ENCODE measurements at places on chromosomes 1 and 21. TPM values are rescaled to one million over a fixed set of nuclear protein-coding genes. Genes with fewer than 3 reads are reported as not detected.

The CBS gene
- 5.1 TPM for polyA plus RNA-seq

The UBE2U gene
- 0.41 TPM for polyA plus RNA-seq

The TSACC gene
- polyA plus RNA-seq = 0.72 TPM

The KIF21B gene
- 9.1 TPM for polyA plus RNA-seq

The FALEC gene
- 1.9 TPM for polyA plus RNA-seq

The PTPRC gene
- 12.0 TPM for polyA plus RNA-seq

DNA sequence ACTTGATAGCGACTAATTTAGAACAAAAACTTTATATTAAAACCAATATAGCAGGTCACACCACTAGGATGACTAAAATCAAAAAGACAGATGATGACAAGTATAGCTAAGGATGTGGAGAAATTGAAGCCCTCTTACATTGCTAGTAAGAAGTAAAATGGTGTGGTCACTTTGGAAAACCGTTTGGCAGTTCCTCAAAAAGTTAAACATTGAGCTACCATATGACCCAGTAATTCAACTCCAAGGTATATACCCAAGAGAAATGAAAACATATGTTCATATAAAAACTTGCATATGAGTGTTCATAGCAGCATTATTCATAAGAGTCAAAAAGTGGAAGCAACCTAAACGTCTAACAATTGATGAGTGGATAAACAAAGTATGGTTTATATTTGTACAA is 13.0 kb upstream of the SERINC2 start:
- H3K36me3 ChIP-seq = no peaks in the 10 kb centered on the region
- no peak overlapping the region for H3K27ac ChIP-seq
- H3K4me3 ChIP-seq = no peak overlapping the region
- DNase-seq = no peak

GRCh38 chr1:173062150-173062938 is 11.6 kb upstream of the TNFSF18 start:
- H3K36me3 ChIP-seq = no peaks in the 10 kb centered on the region
- no peak overlapping the region for H3K4me3 ChIP-seq
- no peaks in the 10 kb centered on the region for H3K27me3 ChIP-seq

DNA sequence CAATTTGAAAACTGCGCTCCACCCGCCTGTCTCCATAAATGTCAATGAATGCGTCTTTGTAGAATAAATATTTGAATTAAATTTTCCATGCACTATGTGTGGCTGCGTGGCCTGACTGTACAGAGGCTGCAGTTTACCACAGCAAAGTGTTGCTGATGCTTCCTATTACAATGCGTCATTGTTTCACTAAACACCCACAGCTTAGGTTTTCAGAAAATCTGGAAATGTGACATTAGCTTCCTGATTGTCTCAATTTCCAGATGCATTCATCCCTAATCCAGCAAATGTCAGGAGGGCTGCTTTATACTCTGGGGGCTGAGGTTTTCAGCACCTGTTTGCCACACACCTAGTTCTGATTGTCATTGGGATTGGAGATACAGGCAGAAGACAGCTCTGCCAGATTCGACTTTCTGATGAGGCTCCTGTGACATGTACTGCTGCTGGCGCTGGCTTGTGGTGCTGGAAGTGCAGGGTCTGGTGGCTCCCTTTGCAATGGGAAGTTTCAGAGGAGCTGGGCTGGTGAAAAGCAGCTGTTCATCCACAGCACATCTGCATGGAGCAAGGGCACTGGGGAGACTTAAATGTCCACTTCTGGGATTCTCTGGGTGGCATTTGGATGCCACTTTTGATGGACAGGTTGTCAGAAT is 40.0 kb downstream of the URB2 start:
- H3K27me3 ChIP-seq = no peaks in the 10 kb centered on the region
- no peak overlapping the region for H3K4me3 ChIP-seq
- H3K4me1 ChIP-seq = peaks cover 4% of the 10 kb centered on the region

DNA sequence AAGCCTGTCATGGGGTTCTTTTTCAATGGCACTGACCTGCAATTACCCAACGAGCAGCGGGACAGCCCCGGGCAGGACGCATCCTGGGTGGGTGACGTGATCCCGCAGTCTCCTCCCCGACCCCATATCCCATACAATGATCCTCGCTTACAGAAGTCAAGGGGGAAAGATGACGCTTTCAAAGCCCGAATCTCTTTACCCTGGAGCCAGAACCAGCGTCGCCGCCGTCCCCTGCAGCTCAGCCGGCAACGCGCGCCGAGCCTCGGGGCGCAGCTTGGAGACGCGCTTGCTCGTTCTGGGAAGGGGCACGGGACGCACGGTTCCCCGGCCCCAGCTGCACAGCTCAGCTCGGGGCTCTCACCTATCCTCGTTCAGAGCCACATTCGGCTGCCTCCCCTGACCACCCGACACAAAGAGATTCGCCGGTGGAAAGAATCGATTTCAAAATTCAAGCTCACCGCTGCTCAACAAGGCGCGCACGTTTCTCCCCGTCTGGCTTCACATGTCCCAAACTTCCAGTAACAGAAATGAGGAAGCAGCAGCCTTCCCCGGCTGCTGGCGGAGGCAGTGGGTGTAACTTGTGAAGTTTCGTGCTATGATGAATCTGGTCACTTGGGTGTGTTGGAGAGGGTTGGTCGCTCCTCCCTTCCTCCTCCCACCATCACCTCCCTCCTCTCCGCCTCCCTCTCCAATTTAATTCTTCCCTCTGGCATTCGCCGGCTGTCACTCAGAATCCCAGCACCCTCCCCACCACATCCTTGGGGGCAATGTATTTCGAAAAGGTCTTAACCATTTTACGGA is at the start of gene TIAM1:
TIAM1 (minus strand) TSS at position 582 of the 801 bp plus-strand sequence. CDS start 77,289 bp downstream, outside the sequence.
- H3K27me3 ChIP-seq = peaks cover 61% of the 10 kb centered on the region
- no peaks in the 10 kb centered on the region for H3K36me3 ChIP-seq
- no peaks in the 10 kb centered on the region for H3K4me1 ChIP-seq

DNA sequence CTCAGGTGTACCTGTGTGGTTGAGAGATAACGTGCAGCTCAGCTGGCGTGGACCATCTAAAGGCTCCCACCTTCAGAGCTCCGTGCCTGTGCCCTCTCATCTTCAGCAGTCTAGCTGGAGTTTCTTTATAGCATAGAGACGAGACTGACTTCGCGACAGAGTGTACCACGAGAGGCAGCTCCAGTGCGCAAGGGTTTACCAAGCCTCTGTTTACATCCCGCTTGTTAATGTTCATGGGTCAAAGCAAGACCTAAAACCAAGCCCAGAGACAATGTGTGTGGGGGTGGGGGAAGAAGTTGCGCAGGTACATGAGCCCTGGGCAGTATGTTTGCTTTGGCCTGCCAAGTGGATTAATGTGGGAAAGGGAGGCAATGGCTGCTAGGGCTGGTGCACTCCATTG is 15.6 kb downstream of the RHOU start:
- no peak overlapping the region for H3K4me3 ChIP-seq
- H3K36me3 ChIP-seq = no peaks in the 10 kb centered on the region
- peaks cover 23% of the 10 kb centered on the region for H3K27me3 ChIP-seq
- no peak overlapping the region for H3K27ac ChIP-seq

- no peaks in the 10 kb centered on the region for H3K36me3 ChIP-seq
- H3K27ac ChIP-seq = no peak overlapping the region
- peaks cover 3% of the 10 kb centered on the region for H3K27me3 ChIP-seq
- no peaks in the 10 kb centered on the region for H3K4me1 ChIP-seq
These were observed 24.4 kb downstream of the C1orf141 start for GRCh38 chr1:67110352-67110751.

- H3K36me3 ChIP-seq = no peaks in the 10 kb centered on the region
- no peak overlapping the region for H3K4me3 ChIP-seq
- no peak overlapping the region for H3K27ac ChIP-seq
- no peak for DNase-seq
- no peaks in the 10 kb centered on the region for H3K4me1 ChIP-seq
- no peaks in the 10 kb centered on the region for H3K27me3 ChIP-seq
These were observed 48.4 kb downstream of the COLGALT2 start for GRCh38 chr1:183989078-183989577.

DNA sequence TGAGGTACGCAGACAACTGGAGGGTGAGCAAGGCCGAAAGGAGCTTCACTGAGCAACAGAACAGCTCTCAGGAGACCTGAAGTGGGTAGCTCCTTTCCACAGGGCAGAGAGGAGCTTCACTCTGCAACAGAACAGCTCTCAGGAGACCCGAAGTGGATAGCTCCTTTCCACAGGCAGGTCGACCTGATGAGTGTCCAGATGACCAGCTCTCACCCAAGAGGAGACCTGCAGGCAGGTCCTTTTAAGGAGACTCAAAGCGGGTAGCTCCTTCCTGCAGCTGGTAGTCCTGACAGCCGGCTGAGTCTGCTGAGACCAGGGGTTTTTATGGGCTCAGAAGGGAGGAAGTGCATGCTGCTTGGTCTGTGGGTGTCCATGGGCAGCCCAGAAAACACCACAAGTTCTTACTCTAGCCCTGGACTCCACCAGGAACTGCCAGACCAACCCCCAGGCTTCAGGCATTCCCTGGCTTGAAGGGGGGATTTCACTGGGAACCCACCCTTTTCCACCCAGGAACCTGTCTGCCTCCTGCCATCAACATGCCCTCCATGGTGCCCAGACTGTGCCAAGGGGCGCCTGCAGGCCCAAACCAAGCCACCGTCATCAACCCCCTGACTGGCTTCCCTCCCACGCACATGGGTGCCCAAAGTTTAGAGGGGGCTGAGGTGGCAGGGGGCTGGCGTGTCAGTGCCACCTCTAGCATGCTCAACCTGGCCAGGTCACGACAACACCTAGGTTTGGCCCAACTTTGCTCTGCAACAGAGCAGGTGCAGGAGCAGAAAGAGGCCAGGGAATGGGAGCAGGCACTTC is 43.6 kb downstream of the ZBTB8OS start:
- H3K4me3 ChIP-seq = no peak overlapping the region
- H3K27me3 ChIP-seq = no peaks in the 10 kb centered on the region
- H3K36me3 ChIP-seq = no peaks in the 10 kb centered on the region
- H3K27ac ChIP-seq = no peak overlapping the region
- DNase-seq = no peak
- H3K4me1 ChIP-seq = no peaks in the 10 kb centered on the region

DNA sequence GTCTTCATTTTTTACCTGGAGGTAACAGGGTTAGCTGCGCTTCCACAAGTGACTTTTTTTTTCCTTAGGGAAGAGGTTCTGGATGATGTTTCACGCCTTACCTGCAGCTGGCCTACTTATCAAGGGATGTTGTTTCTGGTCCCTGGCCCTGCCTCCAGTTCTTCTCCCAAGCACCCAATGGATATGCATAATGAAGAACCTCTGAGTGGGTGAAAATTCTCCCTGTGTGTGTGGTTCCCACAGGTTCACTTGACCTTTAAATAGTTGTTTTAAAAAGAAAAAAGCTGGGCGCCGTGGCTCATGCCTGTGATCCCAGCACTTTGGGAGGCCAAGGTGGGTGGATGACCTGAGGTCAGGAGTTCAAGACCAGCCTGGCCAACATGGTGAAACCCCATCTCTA is 31.8 kb upstream of the DPT start:
- no peak overlapping the region for H3K27ac ChIP-seq
- no peak overlapping the region for H3K4me3 ChIP-seq
- no peaks in the 10 kb centered on the region for H3K4me1 ChIP-seq
- DNase-seq = no peak
- no peaks in the 10 kb centered on the region for H3K36me3 ChIP-seq
- no peaks in the 10 kb centered on the region for H3K27me3 ChIP-seq

DNA sequence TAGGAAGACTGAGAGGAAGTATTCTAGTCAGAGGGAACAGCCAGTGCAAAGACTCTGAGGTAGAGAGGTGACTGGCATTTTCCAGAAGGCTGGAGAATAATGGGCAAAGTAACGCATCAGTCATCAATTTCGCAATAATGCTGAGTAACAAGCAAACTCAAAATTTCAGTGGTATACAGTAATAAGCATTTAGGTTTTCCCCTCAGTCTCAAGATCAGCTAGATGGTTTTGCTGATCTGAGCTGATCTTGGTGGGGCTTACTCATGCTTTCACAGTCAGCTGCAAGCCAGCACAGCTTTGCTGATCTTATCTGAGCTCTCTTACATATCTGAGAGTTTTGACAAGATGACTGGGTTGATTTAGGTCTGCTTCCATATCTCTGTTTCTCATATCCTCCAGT is 108.7 kb downstream of the TSEN15 start:
- no peak for DNase-seq
- no peaks in the 10 kb centered on the region for H3K36me3 ChIP-seq
- H3K27ac ChIP-seq = peak overlapping the region; percentile 90
- H3K4me3 ChIP-seq = no peak overlapping the region
- peaks cover 74% of the 10 kb centered on the region for H3K4me1 ChIP-seq

GRCh38 chr1:214440219-214440965 is 111.0 kb downstream of the PTPN14 start:
- H3K36me3 ChIP-seq = no peaks in the 10 kb centered on the region
- H3K27me3 ChIP-seq = no peaks in the 10 kb centered on the region
- peak overlapping the region; percentile 49 for H3K27ac ChIP-seq
- no peak overlapping the region for H3K4me3 ChIP-seq
- no peak for DNase-seq

- H3K4me1 ChIP-seq = peaks cover 13% of the 10 kb centered on the region
- peaks cover 36% of the 10 kb centered on the region for H3K27me3 ChIP-seq
These were observed 66.9 kb downstream of the EPHB2 start for GRCh38 chr1:22777388-22778057.

GRCh38 chr1:26284597-26285347 is 4.9 kb downstream of the SH3BGRL3 start:
- H3K27me3 ChIP-seq = no peaks in the 10 kb centered on the region
- peaks cover 14% of the 10 kb centered on the region for H3K4me1 ChIP-seq
- H3K4me3 ChIP-seq = no peak overlapping the region

DNA sequence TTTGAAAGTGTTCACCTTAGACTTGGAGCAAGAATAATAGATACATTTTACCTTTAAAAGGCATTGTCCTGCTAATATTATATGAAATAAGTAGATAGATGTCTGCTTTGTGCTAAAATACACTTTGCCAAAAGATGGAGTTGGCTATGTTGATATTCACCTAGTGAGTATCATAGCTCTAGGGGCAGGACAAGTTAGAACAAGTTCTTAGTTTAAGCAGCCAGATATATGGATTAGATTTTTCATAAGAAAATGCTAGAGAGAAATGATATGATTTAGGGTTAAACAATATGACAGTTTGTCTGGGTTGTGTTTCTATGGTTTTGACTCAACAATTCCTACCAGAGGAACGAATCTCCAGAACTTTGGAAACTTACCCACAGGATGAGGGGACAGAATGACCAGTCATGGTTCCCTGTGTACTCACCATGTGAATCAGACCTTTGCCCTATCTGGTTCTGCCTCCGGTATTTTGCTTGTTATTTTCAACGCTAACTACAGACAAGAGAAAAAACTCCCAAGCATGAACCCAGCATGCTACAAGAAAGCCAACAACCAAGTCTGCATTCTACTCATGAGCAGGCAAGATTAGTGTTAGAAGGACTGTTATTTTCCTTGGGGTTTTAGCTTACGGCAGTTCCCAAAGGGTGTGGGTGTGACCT is 1.7 kb downstream of the F5 start:
- H3K27ac ChIP-seq = peak overlapping the region; percentile 59
- no peak for DNase-seq
- no peak overlapping the region for H3K4me3 ChIP-seq
- no peaks in the 10 kb centered on the region for H3K36me3 ChIP-seq
- peaks cover 4% of the 10 kb centered on the region for H3K4me1 ChIP-seq
